Esophagus squamous epithelium (tissue), 5 donors: ENCODE measurements at places on chromosomes 6 and 20. TPM values are rescaled to one million over a fixed set of nuclear protein-coding genes. Genes with fewer than 3 reads are reported as not detected.

The PABPC1L gene
- total RNA-seq: 5.9 TPM

The PLTP gene
- 129 TPM for total RNA-seq

The CCDC170 gene
- 3.3 TPM for total RNA-seq

The SLC44A4 gene
- total RNA-seq: not detected

The RIPOR3 gene
- 9.7 TPM for total RNA-seq

The MAS1 gene
- total RNA-seq: not detected

DNA sequence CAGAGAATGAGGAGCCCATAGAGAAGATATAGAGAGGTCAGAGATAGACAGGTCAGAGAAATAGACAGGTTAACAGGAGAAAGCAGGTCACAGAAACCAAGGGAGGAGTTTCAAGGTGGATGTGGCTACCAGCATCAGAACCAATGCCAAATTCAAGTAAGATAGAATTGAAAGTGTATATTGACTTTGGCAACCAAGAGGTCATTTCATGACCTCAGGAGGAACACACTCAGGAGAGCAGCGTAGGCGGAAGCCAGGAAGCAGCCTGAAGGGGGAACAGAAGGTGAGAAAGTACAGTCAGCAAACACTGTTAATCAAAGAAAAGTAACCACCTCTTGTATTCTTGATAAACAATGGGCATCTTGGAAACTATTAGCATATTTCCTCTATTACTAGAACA lies 33.9 kb upstream of the ALDH8A1 start:
- no peaks in the 10 kb centered on the region for H3K4me1 ChIP-seq
- no peak overlapping the region for H3K27ac ChIP-seq
- H3K4me3 ChIP-seq: no peak overlapping the region
- H3K27me3 ChIP-seq: no peaks in the 10 kb centered on the region

DNA sequence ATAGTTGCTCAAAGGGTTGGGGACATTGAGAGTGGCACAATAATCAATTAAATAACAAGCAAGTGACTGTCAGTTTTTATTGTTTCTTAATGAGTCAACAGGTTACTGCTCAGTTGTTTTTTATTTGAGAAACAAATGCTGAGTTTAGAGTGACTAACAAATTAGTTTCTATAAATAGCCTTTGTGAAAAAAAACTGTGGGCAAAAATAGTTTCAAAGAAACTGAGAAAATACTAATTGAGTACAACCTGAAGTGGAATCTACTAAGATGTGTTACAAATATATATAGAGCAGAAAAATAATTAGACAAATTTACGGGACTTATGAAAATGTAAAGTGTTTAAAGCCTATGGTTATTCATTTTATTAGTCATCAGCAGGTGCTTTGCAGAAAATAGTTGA lies 22.3 kb downstream of the BEND6 start:
- no peak for DNase-seq
- no peak overlapping the region for H3K4me3 ChIP-seq
- H3K36me3 ChIP-seq: no peaks in the 10 kb centered on the region
- H3K27ac ChIP-seq: no peak overlapping the region

DNA sequence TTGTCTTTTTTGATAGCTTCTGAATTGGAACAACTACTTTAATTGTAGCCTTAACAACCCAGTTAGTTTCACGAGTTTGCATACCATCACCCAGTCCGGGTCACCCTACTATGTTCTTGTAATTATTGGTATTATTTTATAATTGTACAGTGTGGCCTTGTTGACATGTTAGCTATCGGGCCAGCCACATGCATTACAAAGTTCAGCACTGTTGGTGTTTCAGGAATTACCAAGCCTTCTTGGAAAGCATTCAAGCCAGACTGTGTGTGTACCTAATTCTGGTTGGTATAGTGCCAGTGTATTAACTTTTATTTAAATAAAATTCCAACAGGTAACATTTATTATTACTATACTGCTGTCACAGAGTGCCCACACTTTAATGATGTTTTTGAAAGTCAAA lies 150.9 kb downstream of the JARID2 start:
- no peak overlapping the region for H3K27ac ChIP-seq
- H3K36me3 ChIP-seq: no peaks in the 10 kb centered on the region
- DNase-seq: no peak
- no peaks in the 10 kb centered on the region for H3K27me3 ChIP-seq
- H3K4me1 ChIP-seq: peaks cover 30% of the 10 kb centered on the region
- no peak overlapping the region for H3K4me3 ChIP-seq

- H3K27me3 ChIP-seq: no peaks in the 10 kb centered on the region
- no peak overlapping the region for H3K27ac ChIP-seq
- H3K4me3 ChIP-seq: no peak overlapping the region
- no peaks in the 10 kb centered on the region for H3K36me3 ChIP-seq
- DNase-seq: no peak
These were observed 4.1 kb downstream of the SPTLC3 start for GRCh38 chr20:13012886-13013285.

DNA sequence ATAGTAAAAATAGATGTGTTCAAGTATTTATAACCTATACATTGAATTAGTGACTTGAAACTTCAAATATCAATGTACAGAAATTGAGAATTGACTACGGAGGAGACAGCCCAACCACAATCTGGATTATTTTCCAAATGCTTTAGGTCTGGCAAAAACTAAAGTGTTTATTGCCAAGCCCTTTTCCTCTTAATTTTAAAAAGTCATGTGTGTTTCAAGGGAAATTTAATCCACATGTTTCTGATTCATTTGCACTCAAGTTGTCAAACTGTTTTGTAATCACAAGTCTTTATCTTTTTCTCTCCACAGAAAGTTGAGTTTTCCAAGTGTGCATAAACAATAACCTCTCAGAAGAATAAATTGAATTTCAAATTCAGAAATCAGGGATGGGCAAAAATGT lies 350.8 kb upstream of the RSPO3 start:
- DNase-seq: no peak
- H3K4me1 ChIP-seq: no peaks in the 10 kb centered on the region
- no peaks in the 10 kb centered on the region for H3K27me3 ChIP-seq
- no peaks in the 10 kb centered on the region for H3K36me3 ChIP-seq

DNA sequence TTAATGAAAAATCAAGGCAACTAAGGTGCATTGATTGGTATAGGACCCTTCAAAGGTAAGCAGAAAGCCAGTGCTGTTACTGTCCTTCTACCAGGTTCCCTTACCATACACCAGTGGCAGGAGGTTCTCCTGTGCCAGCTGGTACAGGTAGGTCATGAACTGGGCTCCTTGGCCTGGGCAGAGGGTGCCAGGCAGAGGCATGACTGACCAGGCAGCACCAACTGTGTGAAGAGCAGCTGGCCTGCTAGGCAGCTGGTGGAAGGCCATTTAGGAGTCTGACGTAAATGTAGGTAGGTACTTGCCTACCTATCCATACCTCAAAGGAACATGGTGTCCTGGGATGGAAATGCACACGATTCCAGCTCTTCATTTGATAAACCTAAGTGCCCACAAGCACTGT lies 23.3 kb downstream of the PCNA start:
- no peak overlapping the region for H3K27ac ChIP-seq
- H3K4me3 ChIP-seq: no peak overlapping the region
- no peak for DNase-seq
- no peaks in the 10 kb centered on the region for H3K4me1 ChIP-seq

DNA sequence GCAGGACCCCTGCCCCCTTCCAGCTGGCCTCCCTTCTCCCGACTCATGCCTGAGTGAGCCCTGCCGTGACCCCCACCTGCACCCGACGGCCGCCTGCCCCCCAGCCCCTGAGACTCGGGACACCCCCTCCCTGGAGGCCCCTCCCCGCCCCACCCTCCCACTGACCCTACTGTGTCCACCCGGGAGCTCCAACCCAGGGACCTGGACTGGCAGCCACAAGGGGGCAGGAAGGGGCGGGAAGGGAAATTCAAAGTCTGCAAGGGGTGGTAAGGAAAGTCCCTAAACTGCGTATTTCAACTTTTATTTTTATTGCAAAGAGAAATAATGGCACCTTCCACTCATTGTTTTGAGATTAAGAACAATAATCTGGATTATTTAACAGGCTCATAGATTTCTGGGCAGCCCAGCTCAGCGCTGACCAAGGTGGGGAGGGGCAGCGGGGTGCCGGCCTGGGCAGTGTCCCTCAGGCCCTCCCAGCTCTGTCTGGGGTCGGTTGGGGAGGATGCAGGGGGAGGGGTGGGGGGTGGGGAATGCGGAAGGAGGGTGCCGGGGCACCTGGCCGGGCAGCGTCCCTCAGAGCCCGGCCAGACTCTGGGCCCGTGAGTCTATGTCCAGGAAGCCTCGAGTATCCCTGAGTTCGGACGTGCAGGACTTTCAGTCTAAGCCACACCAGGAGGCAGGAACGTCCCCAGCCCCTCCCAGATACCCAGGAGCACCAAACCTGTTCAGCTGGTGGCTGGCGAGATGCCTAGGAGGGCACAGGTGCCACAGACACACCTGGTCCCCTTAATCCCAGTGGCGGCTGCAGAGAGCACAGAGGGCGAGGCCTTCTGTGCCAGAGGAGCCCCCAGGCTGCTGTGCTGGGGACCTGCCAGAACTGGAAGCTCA lies 1.3 kb upstream of the PTK6 start:
- peak overlapping the region; percentile 90 for H3K27ac ChIP-seq
- peaks cover 91% of the 10 kb centered on the region for H3K4me1 ChIP-seq
- peaks cover 82% of the 10 kb centered on the region for H3K27me3 ChIP-seq
- H3K36me3 ChIP-seq: no peaks in the 10 kb centered on the region
- no peak for DNase-seq

DNA sequence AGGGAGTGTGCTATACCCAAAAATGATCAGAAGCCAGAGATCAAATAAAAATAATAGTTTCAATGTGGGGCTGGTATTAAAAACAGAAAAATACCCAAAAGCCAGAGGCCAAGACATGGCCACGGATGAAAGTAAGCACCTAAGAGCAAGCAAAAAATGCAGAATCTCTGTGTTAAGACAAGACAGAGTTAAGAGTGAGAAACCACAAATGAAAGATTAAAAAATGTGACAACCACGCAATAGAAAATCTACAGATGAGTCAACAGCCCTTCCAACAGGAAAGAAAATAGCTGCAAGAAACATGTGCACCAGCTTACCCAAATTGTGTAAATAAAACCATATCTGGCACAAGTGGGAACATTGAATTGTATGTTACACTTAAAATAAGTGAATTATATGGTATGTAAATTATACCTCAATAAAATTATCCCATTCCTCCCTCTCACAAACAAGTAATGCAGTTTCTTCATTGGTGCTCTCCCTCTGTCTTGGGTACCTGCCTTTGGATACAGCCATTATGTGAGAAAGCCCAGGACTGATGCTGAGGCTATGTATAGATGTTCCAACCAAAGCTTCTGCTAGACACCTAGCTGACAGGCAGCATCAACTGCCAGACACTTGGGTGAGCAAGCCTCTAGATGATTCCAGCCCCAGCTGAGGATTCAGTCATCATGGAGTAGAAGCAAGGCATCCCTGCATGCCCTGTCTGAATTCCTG lies 55.3 kb upstream of the UFL1 start:
- H3K27me3 ChIP-seq: no peaks in the 10 kb centered on the region
- H3K4me3 ChIP-seq: no peak overlapping the region
- no peak overlapping the region for H3K27ac ChIP-seq
- no peaks in the 10 kb centered on the region for H3K36me3 ChIP-seq
- DNase-seq: no peak

DNA sequence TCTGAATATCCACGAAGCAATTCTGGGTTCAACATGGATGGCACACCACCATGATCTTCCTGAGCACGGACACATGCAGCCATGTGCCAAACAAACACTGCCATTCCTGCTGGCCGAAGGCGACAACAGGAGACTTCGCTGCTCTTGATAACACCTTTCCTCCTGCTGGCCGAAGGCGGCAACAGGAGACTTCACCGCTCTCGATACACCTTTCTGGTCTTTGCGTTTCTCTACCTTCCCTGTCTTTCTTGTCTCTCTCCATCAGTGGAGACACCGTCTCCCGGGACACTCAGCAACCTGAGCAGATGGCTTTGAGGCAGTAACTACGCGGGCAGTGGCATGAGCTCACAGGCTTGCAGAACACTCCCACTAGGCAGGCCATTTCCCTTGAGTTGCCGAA lies 54.9 kb upstream of the MPC1 start:
- H3K4me3 ChIP-seq: no peak overlapping the region
- H3K27ac ChIP-seq: no peak overlapping the region
- no peaks in the 10 kb centered on the region for H3K27me3 ChIP-seq
- no peaks in the 10 kb centered on the region for H3K36me3 ChIP-seq

DNA sequence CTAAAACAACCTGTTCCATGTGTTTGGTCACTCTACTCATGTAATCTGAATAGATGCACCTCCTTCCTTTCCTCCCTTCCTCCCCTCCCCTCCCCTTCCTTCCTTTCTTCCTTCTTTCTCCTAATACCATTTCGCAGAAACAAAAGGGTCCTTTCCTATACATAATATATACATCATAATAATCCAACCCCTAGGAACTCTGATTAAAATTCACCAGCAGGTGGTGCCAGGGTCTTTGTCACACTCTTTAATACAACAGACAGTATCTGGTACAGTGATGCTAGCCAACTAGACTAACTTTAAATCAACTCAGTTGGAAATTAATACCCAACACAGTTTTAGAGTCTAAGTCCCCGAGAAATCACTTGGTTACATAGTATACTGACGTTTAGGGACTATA lies 181.2 kb upstream of the SHLD1 start:
- no peak for DNase-seq
- H3K27ac ChIP-seq: no peak overlapping the region
- H3K4me3 ChIP-seq: no peak overlapping the region
- no peaks in the 10 kb centered on the region for H3K27me3 ChIP-seq
- H3K4me1 ChIP-seq: no peaks in the 10 kb centered on the region

- H3K4me3 ChIP-seq: no peak overlapping the region
- no peak for DNase-seq
- no peak overlapping the region for H3K27ac ChIP-seq
- H3K4me1 ChIP-seq: peaks cover 3% of the 10 kb centered on the region
- H3K36me3 ChIP-seq: no peaks in the 10 kb centered on the region
- no peaks in the 10 kb centered on the region for H3K27me3 ChIP-seq
These were observed 42.9 kb downstream of the STX11 start for GRCh38 chr6:144193181-144193580.

DNA sequence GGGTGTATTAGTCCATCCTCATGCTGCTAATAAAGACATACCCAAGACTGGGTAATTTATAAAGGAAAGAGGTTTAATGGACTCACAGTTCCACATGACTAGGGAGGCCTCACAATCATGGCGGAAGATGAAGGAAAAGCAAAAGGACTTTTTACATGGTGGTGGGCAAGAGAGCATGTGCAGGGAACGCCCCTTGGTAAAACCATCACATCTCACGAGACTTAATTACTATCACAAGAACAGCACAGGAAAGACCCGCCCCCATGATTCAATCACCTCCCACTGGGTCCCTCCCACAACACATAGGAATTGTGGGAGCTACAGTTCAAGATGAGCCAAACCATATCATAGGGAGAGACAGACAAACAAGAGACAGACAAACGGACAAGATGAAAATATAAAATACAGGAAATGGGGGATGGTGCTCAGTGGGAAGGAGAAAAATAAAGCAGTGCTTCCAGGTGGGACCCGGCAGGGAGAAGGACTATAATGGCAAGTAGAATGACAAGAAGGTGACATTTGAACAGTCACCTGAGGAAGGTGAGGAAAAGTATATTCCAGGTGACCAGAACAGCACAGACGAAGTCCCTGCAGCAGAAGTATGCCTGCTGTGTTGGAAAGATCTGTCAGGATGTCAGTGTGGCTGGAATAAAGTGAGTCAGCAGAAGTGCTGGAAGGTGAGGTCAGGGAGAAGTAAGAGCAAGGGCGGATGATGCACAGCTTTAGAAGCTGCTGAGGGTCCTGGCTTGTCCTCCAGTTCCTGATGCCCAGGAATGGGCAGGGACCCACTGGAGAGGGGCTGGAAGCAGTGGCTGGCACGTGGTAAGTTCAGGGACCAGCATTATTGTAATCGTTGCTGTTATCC lies 61.1 kb downstream of the SLC2A10 start:
- no peaks in the 10 kb centered on the region for H3K36me3 ChIP-seq
- no peak for DNase-seq
- H3K4me3 ChIP-seq: no peak overlapping the region
- no peaks in the 10 kb centered on the region for H3K4me1 ChIP-seq
- no peak overlapping the region for H3K27ac ChIP-seq
- no peaks in the 10 kb centered on the region for H3K27me3 ChIP-seq
